ENCODE measurements at places on chromosomes 7 and 10.

GRCh38 chr10:71835671-71836595 lies 15.1 kb downstream of the PSAP start:
- H3K27me3 ChIP-seq = no peaks in the 10 kb centered on the region
- DNase-seq = peak; percentile 98
- H3K4me3 ChIP-seq = peak overlapping the region; percentile 50
- H3K4me1 ChIP-seq = peaks cover 66% of the 10 kb centered on the region

- no peaks in the 10 kb centered on the region for H3K4me1 ChIP-seq
- no peaks in the 10 kb centered on the region for H3K36me3 ChIP-seq
- DNase-seq = peak; percentile 90
- no peak overlapping the region for H3K27ac ChIP-seq
- no peaks in the 10 kb centered on the region for H3K27me3 ChIP-seq
Measured at GRCh38 chr10:49407552-49408137, 11.8 kb upstream of the DRGX start.

DNA sequence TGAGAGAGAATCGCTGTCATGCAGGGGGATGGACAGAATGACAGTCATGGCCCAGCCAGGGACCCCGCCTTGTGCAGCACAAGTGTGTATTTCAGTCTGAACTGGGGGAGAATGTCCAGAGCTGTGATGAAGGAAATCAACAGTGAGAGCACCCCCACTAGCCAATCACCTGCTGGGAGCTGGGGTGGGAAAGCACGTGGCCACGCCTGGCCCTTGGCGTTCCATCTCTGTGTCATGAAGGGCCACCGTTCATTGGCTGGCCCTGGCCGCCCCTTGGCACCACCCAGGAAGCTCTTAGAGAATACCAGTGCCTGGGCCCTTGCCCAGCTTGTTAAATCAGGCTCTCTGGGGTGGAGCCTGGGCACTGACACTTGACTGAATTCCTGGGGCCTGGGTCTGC lies 22.8 kb downstream of the GRID1 start:
- H3K36me3 ChIP-seq = no peaks in the 10 kb centered on the region
- no peak overlapping the region for H3K4me3 ChIP-seq
- no peak for DNase-seq
- peaks cover 8% of the 10 kb centered on the region for H3K4me1 ChIP-seq
- H3K27ac ChIP-seq = no peak overlapping the region

DNA sequence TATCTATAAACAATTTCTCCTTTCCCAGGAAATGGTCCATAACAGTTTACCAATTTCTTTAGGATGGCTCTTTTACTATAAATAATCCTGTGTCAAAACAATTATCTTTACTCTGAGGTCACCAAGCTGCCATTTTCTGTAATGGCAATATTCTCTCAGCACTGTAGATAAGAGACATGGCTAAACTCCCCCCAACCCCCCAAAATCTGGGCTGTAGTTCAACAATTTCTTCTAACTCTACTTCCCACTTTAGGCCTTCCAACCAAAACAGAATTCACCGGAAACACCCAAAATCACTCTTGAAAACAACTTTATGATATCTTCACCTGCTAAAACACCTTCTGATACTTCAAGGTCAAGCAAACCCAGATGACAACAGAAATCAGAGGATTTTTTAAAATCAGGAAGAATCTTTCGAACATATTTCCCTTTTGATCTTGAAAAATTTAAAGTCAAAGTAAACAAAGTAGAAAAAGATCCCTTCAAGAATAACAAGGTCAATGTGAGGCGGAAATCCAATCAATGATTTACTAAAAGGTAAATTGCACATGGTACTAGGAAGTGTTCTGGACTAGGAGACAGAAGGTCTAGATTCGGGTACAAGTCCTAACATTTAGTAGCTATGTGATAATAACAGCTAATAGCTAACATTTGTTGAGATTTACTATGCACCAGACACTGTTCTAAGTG lies 176.8 kb downstream of the CPEB3 start:
- no peak overlapping the region for H3K4me3 ChIP-seq
- H3K27ac ChIP-seq = no peak overlapping the region
- no peaks in the 10 kb centered on the region for H3K4me1 ChIP-seq
- no peaks in the 10 kb centered on the region for H3K27me3 ChIP-seq
- H3K36me3 ChIP-seq = no peaks in the 10 kb centered on the region
- DNase-seq = no peak

Data from Karpas-422 (cell line).